ENCODE measurements at places on chromosomes 6 and 20. TPM values are rescaled to one million over a fixed set of nuclear protein-coding genes. Genes with fewer than 3 reads are reported as not detected.

Gene RBBP8NL
- not detected for total RNA-seq

Gene SPATA25
- 0.25 TPM for total RNA-seq

Gene OLIG3
- not detected for total RNA-seq

DNA sequence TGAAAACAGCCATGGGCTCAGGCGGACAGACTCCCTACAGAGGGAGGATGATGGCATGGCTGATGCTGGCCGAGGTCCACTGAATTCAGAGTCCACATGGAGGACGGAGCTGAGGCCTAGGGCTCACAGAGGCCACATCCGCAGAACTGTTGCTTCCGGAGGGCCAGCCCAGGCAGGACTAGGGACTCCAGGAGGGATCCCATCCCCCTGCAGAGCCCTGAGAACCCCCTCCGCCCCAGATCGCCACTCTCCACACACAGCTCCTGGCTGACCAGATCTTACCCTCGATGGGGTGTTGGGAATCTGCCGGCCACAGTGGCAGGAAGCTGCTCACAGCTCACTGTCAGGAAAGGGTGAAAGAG, 399.2 kb downstream of the TAF4 start:
- DNase-seq, result no peak

Gene PSMB9
- total RNA-seq, result 23.0 TPM

- DNase-seq, result no peak
Measured at GRCh38 chr6:151535476-151536187, 41.8 kb downstream of the CCDC170 start.

Gene PRICKLE4
- total RNA-seq, result not detected

GRCh38 chr20:38460040-38460623, 12.5 kb upstream of the RALGAPB start:
- peak; percentile 87 for DNase-seq

Gene SLC17A4
- not detected for total RNA-seq

DNA sequence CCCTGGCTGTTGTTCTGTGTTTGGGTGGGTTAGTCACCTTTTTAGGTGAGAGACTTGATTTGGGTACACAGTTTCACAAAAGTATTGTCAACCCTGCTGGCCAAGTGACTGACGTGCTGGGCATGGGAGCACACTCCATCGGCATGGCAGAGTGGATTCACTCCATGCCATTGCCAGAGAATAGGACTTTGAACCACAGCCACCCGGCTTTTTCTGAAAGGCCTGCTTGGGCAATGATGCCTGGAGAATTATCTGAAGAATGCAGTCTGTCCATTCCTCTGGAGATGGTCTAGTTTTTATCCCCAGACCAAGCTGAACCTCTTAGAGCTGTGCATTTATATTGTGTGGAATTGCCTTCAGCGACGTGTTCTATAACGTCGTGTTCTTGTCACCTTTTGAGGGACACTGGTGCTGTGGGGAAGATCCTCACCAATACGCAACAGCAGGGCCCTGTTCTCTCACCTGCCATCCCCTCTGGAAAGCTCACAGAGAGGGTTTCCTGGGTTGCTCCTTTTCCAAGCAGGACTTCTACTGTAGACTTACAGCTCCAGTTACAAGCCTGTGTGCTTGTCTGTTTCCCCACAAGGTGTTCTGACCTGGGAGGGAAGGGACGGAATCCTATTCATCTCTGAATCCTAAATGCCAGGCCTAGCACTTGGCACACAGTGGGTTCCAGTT, 183.4 kb upstream of the AKAP12 start:
- no peak for DNase-seq

DNA sequence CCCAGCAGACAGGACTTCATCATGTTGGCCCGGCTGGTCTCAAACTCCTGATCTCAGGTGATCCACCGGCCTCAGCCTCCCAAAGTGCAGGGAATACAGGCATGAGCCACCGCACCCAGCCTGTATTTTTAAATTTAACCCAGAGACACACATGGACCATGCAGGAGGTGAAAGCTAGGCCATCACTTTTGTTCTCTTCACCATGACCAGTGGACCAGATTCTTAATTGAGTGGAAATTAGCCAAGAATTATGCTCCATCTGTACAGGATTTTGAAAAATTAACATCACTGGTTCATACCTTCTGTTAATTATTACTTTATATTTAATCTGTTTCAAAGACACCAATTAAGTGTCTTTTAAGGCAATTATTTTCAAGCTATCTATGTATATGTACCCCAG, 493.6 kb upstream of the NOX3 start:
- DNase-seq, result no peak

- no peak for DNase-seq
Measured at GRCh38 chr6:22322103-22323030, 25.5 kb upstream of the PRL start.

Gene PGC
- not detected for total RNA-seq

- DNase-seq, result no peak
Measured at GRCh38 chr6:145733810-145734209, 1.5 kb downstream of the EPM2A start.

GRCh38 chr6:138162955-138163575, 1.3 kb downstream of the ARFGEF3 start:
- DNase-seq, result no peak

DNA sequence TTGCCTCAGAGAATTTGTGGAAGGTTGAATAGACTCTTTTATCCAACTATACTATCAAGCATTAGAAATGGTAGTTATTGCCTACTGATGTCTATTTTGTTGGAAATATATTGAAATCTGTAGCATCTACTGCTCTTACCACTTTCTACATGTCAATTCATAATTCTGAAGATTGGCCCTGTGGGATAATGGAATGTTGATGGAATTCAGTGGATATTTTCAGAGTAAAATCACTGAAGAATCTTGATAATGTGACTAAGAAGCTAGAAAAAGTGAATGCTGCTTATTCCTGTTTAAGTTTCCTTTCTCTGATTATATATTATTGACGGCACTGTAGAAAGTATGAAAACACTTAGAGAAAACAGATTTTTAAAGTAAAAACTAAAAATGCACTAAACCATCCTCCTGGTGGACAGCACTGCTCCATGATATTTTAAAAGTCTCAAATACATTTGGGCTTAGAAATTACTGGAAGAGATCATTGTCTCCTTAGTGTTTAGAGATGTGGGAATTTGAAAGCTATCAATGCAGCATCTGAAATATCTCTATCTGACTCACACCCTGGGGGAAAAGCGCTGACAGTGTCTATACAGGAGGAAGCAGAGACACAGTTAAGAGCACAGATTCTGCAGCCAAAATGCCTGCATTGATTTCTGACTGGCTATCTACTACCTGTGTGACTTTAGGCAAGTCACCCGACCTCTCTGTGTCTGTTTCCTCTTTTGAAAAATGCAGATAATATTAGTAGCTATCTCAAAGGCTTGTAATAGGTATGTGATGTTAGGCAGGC, 37.9 kb upstream of the RCAN2 start:
- no peak for DNase-seq

DNA sequence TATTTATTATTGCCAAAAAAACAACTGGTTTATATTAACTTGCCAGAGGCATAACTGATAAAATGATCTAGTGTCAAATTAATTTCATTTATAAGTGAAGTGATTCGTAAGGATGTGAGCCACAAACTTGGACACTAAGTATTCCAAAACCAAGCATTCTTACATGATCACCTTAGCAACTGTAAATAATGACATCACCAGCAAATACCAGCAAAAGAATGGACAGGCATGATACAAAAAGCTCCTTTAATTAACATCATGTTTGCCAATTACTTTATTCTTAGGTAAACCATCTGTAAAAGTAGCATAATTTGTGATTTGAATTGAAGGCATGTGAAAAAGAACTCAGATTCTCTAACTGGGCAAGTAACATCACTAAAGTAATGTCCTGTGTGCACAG, 17.2 kb upstream of the FNDC1 start:
- no peak for DNase-seq

GRCh38 chr6:30722280-30723112, 2.3 kb downstream of the TUBB start:
- no peak for DNase-seq

GRCh38 chr6:148509800-148510581, 167.4 kb downstream of the SASH1 start:
- peak; percentile 67 for DNase-seq

Gene ISM1
- not detected for total RNA-seq

- DNase-seq, result no peak
Measured at GRCh38 chr6:155040154-155040553, 45.0 kb downstream of the TIAM2 start.

DNA sequence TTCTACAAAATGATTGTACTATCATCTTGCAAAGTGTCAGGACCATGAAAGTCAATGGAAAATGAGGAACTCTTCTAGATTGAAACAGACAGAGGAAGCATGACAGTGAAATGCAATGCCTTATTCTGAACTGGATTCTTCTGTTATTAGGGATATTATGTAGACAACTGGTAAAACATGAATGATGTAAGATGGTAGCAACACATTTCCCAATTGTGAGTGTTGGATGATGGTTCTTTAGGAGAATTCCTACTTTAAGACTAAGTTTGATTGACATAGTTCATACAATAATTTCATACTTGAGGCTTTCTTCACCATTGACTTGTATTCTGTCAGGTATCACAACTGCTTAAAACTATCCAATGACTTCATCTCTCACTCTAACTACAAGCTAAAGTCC, 4.5 kb downstream of the UBE3D start:
- no peak for DNase-seq

- DNase-seq, result no peak
Measured at GRCh38 chr6:24936641-24937317, 1.0 kb upstream of the RIPOR2 start.

Gene GABRR1
- total RNA-seq, result not detected

Gene PHF10
- 31.3 TPM for total RNA-seq

Gene TUBB2B
- total RNA-seq, result 287 TPM

GRCh38 chr6:148969603-148970061, 222.8 kb downstream of the UST start:
- no peak for DNase-seq

- DNase-seq, result no peak
Measured at GRCh38 chr6:143155681-143156080, 95.0 kb downstream of the AIG1 start.

DNA sequence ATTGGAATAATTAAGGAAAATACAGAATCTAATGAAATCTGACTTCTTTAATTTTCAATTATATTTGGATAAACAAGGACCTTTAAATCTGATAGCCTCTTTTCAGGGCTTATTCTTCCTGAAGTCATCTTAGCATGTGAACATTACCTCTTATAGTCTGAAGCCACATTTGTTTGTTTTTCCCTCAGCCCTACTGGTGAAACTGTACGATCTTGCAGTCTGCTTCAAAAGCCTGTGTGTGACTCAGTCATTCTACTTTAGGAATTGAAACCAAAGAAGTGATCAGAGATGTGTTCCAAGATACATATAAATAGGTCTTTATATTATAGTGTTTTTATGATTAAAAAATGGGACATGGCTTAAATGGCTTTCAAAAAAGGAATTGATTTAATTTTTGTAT, 67.5 kb downstream of the MACROD2 start:
- peak; percentile 14 for DNase-seq

GRCh38 chr6:45434381-45434700, 56.6 kb upstream of the SUPT3H start:
- no peak for DNase-seq
